ENCODE measurements at places on chromosomes 12 and 14.

DNA sequence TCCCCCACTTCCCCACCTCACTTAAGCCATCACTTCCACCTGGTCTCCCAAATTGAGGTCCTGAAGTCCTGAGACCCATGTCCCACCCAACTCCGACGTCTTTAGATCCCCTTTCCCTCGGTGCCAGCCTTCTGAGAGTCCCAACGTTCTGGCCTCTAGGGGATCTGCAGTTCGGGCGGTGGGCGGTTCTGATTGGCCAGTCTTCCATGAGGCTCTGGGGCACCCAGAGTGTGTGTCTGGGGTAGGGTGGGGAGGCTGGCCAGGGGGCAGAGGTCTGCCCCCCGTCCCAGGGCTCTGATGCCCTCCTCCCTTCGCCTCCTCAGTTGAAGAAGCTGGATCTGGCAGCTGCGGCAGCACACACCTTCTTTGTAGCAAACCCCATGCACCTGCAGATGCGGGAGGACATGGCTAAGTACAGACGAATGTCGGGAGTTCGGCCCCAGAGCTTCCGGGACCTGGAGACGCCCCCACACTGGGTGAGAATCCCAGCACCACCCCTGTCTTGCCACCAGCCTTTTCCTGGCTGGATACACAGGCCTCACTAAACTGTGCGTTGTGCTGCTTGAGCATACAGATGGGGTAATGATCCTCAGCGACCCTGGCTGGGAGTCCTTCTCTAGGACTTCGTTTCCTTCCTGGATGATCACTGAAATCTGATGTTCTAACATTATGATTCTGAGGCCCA is 1.5 kb downstream of the P3H3 start:
- DNase-seq, result no peak

DNA sequence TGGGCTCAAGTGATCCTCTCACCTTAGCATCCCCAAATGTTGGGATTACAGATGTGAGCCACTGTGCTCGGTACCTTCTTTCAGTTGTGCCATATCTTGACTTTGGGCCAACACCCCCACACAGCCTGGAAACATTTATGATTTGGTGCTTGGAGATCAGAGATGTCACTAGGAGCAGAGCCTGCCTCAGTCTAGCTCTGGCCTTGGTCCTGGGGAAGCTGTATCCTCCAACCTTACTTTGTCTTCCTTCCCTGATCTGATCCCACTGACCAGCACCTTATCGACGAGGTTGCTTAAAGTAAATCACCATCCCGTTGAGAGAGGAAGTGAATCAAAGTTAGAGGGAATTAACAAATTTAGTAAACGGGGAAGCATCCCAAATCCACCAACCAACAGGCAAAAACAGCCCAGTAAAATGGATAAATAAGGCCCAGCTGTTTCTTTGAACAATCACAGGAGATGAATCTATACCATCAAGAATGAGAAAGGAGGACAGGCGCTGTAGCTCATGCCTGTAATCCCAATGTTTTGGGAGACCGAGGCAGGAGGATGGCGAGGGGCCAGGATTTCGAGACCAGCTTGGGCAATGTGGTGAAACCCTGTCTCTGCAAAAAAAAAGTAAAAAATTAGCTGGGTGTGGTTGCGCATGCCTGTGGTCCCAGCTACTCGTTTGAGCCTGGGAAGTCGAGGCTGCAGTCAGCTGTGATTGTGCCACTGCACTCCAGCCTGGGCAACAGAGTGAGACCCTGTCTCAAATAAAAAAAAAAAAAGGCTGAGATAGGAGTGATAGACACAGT is 3.4 kb downstream of the PLBD2 start:
- no peak for DNase-seq

GRCh38 chr14:90661866-90662265 is 154.4 kb downstream of the TTC7B start:
- DNase-seq, result no peak

DNA sequence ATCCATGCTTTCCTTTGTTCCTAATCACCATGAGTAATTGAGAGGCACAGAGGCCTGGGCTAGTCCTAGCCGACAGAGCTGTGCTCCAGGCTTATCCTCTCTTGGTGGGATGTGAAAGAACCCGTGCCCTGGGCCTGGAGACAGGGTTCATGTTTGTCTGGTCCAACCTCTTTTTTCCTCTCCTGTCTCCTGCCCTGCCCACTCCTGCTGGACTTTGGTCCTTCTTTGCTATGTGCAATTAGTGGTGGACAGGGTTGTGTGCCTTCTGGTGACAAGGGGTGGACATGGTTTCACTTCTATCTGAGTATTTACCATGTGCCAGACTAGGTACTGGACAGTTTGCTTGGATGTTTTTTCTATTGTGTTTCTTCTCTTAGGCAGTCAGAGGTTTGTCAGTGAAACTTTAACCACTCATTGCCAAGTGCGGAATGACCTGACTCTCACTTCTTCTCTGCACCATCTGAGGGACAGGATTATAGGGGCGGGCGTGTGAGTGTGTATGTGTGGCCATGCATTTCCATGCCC is 126.1 kb downstream of the SMOC1 start:
- no peak for DNase-seq

- DNase-seq, result no peak
Measured at GRCh38 chr12:7101047-7101693, 7.8 kb downstream of the C1RL start.

DNA sequence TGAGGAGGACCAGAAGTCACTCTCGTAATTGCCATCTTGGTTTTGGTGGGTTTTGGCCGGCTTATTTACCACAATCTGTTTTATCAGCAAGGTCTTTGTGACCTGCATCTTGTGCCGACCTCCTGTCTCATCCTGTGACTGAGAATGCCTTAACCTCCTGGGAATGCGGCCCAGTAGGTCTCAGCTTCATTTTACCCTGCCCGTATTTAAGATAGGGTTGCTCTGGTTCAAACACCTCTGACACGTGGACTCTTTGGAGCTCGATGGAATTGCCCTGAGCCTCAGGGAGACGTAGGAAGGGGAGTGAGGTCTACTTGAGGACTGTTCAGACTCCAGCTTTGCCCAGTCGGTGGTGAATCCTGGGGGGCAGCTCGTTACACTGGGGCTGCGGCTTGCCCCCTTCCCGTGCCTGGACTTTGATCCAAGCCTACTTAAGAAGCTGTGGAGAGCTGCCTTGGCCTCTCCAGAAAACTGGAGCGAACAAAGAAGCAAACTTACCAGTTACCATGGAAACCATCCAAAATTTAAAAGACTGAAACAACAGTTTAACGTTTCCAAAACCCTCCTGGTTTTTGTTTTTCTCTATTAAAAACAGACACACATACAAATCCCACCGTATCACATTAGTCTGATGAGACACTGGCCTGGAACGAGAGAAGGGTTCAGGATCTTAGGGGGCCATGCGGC is 28.0 kb downstream of the CALM1 start:
- no peak for DNase-seq

- DNase-seq, result no peak
Measured at GRCh38 chr14:24425704-24426103, 3.8 kb downstream of the CBLN3 start.

- DNase-seq, result no peak
Measured at GRCh38 chr14:69741055-69741454, 25.9 kb upstream of the SRSF5 start.

DNA sequence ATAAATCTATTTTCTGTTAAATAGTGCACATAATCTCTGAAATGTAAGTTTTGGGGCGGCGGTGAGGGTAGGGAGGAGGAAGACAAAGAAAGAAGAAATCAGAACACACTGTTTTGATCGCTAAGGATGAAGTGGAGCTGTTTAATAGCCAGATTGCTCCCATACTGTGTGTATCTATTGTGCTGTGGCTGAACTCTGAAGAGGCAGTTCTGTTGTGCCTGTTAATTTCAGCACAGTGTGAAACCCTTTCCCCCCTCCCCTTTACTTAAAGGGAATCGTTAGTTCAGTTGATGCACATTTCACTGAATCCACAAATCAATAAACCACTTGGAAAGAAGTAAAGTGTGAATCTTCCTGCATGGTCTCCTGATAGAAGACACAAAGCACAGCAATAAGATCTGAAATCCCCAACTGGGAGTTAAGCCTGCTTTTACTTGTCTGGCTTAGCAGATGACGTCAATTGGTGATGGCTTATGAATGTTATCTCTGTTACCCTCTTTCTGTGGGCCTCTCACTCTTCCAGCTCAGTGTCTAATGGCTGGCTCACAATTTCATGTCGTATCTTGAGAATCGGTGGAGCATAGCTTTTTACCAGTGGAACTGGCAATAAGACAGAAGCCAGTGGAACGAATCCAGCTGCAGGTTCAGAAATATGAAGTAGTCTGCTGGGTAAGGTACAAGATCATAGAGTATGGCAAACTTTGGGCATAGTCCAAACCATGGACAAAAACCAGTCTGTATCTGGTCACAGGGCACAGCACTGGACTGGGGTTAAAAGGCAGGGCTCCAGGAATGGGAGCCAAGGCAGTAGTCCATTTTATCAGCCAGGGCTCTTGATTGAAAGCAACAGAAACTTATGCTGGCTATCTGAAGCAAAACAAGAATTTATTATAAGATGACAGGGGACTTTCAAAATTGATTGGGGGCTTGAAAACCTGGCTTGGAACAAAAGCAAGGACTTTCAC is 413.5 kb upstream of the SEL1L start:
- DNase-seq, result no peak

DNA sequence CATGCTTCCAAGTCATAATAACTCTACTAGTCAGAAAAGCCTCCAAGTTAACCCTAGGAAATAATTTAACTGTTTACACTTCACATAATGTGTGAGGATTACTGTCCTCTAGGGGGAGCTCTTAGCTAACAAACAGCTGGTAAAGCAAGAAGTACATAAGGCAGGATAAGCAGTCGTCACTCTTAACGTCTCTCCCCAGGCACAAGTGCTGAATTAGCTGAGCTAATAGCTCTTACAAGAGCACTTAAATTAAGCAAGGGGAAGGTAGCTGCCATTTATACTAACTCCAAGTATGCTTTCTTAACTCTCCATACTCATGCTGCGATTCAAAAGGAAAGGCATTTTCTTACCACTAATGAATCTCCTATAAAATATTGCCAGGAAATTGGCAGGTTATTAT is 79.3 kb upstream of the TSPAN11 start:
- DNase-seq, result peak; percentile 14

- DNase-seq, result no peak
Measured at GRCh38 chr12:77225373-77225772, 160.0 kb upstream of the E2F7 start.

- DNase-seq, result no peak
Measured at GRCh38 chr14:69719501-69719951, 47.4 kb upstream of the SRSF5 start.

DNA sequence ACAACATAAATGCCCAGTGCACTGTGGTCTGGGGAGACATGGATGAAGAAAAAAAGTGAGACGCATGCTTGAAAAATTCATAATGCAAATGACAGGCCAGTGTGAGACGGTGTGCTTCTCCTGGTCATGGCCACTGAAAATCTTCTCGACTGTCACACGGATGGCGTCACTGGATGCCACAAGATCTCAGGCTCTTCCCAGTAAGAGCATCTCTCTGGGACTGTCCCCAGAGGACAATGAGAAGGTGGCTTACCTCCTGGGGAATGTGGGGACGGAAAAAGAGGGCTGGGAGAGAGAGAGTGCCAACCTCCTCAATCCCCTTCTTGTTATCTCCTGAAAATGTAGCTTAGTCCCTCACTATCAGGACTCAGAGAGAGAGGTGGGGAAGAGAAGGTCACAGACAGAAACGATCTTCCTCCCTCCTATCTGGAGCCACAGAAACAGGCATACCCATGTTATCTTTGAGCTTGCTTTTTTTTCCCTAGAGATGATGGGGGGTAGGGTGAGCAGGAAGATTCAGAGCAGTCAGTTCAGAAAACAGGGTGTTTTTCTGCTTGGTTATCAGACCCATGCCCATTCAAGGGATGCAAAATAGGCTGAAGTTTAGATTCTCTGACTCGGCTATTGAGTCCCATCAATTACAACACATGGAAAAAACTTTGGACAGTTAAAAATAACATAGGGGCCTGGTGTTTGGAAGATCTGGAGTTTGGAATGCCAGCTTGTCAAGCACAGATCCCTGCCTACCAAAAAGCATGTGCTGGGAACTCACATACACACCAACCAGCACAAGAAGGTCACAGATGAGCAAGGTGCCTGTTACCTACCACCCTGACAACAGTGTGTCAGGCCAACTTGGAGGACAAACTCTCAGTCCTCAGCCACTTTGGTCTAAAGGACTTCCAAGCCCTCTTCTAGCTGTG is 24.2 kb downstream of the DPF3 start:
- no peak for DNase-seq

DNA sequence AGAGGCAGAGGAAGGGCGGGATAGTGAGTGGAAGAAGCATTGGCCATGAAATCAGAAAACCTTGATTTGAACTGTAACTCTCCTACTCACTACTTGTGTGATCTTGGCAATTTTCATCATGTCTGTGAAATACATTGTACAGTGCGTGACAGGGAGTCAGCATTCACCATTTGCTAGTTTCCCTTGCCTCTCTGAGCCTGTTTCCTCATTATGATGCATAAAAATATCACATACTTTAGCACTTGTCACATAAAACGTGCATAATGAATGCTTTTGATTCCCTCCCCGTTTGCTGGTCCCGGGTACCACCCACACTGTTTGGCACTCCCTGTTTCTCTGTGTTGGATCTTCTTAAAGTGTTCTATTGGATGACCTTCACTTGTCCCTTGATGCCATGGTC is 101.1 kb upstream of the FRMD6 start:
- DNase-seq, result no peak

GRCh38 chr12:127494961-127495915 is 771.7 kb upstream of the TMEM132C start:
- no peak for DNase-seq

DNA sequence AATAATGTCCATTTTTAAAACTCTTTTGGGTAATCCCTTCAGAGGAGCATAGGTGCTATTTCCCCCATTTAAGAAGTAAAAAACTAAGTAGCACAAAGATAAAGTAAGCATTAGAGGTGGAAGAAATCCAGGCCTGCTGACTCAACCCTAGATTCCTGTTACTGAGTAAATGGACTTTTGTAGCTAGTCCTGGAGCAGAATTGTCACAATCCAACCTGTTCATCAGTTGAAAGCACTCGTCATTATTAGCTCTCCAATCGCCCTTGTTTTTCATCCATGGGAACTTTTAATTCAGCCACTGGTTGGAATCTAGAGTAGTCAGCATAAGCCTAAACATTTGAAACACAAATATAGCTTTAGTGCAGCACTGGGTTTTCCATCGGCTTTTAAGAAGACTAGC is 139.5 kb upstream of the AMIGO2 start:
- no peak for DNase-seq

DNA sequence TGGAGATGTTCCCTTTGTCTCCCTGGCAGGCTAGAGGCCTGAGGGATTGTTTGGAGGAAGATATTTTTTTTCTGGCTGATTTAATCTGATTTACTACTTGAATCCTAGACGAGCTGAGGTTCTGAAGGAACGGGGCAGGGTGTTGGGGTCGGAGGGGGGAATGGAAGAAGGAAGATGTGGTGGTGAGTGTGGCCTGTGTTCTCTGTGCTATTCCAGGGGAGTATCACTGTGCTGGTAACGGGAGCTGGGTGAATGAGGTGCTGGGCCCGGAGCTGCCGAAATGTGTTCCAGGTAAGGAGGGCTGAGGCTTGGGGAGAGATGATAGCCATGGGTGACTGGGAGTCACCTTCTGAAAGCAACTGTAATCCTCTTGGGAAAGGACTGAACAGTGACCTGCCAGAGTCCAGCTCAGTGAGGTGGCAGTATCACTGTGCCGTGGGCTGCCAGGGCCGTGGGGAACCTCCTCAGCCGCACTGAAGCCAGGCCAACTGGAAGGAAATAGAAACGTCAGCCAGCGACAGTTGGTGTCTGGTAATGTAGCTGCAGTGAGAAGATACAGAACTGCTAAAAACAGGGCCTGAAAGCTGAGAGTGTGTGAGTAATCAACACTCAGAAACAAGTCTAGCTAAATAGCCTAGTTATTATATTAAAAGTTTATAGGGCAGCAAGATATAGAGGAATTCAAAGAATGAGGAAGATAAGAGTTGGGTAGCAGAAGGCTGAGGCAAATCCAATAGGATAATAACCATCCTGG is 7.9 kb downstream of the C1S start:
- no peak for DNase-seq
